Renal cortical epithelial cell (primary cell): ENCODE measurements at places on chromosomes 4 and X. TPM values are rescaled to one million over a fixed set of nuclear protein-coding genes. Genes with fewer than 3 reads are reported as not detected.

The EVC2 gene
- total RNA-seq: 6.6 and 14.7 TPM in 2 replicates

The CSAG2 gene
- total RNA-seq: not detected in 2 replicates

The GPRIN3 gene
- total RNA-seq: 0.87 and 3.5 TPM in 2 replicates

The MAGEA11 gene
- total RNA-seq: not detected in 2 replicates

The SCRG1 gene
- total RNA-seq: not detected in 2 replicates

The TCEAL6 gene
- total RNA-seq: not detected in 2 replicates

The NWD2 gene
- not detected in 2 replicates for total RNA-seq

The DCAF8L2 gene
- total RNA-seq: not detected in 2 replicates

The DMRTC1B gene
- 0.20 TPM in 1 of 2 replicates, not detected in the other for total RNA-seq

The FGB gene
- 0.69 and 14.3 TPM in 2 replicates for total RNA-seq

The GUCY1B1 gene
- 8.2 and 54.1 TPM in 2 replicates for total RNA-seq

The GLRA3 gene
- total RNA-seq: not detected in 2 replicates

The TRIM60 gene
- total RNA-seq: not detected in 2 replicates

The CT45A2 gene
- not detected in 2 replicates for total RNA-seq

The RBM46 gene
- 0.30 and 0.52 TPM in 2 replicates for total RNA-seq

The SPACA5 gene
- total RNA-seq: not detected in 2 replicates

DNA sequence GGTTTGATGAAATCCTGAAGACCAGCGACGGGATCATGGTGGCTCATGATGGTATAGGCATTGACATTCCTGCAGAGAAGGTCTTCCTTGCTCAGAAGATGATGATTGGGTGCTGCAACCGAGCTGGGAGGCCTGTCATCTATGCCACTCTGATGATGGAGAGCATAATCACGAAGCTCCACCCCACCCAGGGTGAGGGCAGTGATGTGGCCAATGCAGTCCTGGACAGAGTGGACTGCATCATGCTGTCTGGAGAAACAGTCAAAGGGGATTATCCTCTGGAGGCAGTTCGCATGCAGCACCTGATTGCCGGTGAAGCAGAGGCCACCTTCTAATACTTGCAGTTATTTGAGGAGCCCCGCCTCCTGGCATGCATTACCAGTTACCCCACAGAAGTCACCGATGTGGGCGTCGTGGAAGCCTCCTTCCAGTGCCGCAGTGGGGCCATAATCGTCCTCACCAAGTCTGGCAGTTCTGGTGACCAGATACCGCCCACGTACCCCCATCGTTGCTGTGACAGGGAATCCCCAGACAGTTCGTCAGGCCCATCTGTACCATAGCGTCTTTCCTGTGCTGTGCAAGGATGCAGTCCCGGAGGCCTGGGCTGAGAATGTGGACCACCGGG is 140.1 kb downstream of the EDA2R start:
- no peak for DNase-seq

- DNase-seq: no peak
Observed at GRCh38 chr4:56649445-56650261, 31.4 kb downstream of the HOPX start.

GRCh38 chrX:150872773-150873336 is 25.6 kb downstream of the CD99L2 start:
- DNase-seq: no peak

GRCh38 chrX:70421618-70422017 is 1.5 kb upstream of the GDPD2 start:
- DNase-seq: no peak

- DNase-seq: no peak
Observed at GRCh38 chr4:137367620-137368019, 164.7 kb downstream of the PCDH18 start.

GRCh38 chrX:39725928-39726619 is 371.7 kb downstream of the BCOR start:
- peak; percentile 69 for DNase-seq

DNA sequence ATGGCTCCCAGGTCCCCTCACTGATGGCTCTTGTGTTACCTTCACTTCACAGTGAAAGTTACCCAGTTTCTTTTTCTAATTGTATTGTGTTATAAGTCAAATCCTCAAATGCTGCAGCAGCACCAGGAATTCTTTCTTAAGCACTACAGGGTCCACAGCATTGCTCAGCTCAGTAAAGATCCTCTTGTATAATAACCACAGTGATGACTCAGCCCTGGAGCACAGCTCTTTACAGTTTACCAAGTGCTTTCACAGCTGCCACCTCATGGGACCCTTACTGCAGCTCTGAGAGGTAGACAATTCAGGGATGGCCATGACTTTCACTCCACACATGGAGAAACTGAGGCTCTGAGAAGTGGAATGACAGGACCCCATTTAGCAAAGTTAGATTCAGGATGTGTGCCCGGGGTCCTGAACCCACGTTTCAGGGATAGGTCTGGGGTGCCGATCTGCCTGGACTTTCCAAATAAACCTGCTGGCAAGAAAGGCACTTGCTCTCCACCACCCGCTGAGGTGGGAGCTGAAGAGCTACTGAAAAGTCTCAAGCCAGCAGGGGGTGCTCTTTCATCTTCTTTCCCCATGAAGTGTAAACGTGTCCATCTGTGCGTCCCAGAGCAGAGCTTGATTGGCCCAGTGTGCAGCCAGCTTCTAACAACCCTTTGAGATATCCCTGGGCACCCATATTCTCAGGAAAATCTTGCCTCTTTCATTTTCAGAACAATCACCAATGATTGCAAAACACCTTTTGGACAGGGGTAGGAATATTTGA is 35.7 kb upstream of the GABRQ start:
- no peak for DNase-seq

DNA sequence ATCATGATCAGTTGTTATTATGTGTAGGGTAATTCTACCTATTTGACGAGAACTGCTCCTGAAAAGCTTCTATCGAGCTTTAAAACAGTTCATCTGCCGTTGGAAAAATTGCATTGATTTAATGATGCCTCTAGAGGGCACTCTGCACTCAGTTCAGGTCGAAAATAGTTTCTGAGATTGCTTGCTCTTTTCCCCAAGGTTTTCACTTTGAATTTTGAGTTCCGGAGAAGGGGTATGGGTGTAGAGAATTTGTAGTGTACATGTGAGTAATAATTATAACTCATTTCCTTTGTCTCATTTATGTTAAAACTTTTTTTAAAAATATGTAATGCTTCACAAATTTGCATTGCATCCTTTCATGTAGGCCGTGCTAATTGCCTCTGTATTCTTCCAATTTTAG is 28.4 kb upstream of the TNIP3 start:
- peak; percentile 37 for DNase-seq

GRCh38 chr4:1330761-1331590 is 16.0 kb upstream of the UVSSA start:
- DNase-seq: no peak

DNA sequence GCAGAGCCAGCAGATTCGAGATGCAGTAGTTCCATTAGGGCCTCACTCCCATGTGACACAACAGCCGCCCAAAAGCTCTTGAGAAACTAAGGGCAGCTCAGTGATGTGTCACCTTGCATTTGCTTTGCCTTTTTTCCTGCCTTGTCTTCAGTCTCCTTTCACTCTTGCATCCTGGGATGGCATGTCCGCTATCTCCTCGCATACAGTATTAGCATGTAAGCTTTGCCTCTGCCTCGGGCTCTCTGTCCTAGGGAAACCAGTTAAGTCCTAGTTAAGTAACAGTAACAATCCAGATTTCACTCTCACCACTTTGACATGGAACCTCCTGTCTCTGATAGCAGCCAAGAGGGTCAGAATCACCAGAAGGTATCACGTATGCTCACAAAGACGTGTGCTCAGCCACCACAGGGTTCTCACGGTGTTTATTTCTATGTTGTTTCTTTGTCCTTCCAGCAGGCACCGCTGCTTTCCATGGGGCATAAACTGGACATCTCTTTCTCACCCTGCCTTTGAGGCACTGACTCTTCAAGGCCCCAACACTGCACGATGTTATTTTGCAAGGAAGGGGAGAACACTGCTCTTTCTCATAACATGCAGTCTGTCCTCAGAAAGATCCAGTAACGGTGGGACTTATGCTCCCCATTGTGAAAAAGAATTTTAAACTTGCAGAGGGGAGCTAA is 26.7 kb upstream of the SORBS2 start:
- no peak for DNase-seq

DNA sequence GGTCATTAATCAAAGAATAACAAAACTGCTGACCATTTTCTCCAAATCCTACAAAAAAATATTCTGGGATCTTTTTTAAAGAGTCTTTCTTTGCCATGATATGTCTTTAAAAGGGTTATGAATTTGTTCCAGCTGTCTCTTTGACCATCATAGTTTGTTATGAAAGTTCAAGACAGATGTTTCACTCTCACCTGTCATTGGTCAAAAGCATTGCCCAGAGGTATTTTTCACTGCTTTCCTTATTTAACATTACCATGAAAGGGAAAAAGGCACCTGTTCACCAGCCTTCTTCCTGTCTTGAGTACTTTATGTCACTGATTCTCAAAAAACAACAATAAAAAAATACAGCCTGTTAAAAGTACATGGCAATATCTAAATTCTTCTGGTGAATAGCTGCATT is 643.8 kb downstream of the FAT4 start:
- no peak for DNase-seq

DNA sequence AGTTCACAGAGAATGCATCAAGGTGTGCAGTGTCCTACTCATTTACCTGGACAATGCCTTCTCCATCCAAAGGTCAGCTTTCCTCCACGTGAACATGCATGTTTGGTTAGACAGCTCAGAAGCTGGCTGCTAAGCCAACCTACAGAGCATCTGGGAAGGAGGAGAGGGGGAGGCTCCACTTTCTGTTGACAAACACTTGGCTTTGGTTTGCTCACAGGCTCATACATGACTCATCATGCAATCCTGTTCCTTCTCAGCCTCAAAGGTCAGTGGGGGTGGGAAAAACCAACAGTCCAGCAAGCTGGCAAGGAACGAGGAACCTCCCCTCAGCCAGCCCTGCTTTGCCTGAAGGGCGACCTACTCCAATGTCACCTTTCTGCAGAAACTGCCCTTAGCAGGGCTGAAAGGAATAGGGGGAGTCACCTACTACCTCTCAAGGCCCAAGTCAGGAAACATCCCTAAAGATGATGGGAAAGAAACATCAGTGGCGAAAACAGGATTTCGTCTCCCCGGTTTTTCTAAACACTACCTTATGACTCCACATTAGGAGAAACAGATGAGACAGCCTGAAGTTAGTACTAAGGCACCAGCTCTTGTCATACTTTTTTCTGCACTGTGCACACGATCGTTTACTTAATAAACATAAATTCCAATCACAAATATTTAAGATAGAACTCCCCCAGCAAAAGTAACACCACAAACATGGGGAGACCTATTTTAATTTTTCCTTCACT is 37.9 kb downstream of the RELL1 start:
- DNase-seq: peak; percentile 99

GRCh38 chr4:48504352-48504751 is 14.3 kb downstream of the ZAR1 start:
- DNase-seq: no peak

DNA sequence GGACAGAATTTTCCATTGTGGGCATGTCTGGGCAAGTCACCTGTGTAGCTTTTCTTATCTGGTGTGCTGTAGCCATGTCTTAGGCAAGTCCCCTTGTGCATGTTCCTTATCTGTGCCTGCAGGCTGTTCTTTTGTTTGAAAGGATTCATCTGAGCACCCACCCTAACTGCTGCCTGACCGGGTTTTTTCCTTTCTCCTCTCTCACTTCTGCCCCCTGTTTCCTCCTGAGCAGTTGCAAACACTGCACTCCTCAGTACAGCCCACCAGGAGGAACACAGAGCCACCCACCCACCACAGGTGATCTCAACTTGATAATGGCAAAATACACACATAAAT is 29.2 kb upstream of the IL9R start:
- DNase-seq: no peak

DNA sequence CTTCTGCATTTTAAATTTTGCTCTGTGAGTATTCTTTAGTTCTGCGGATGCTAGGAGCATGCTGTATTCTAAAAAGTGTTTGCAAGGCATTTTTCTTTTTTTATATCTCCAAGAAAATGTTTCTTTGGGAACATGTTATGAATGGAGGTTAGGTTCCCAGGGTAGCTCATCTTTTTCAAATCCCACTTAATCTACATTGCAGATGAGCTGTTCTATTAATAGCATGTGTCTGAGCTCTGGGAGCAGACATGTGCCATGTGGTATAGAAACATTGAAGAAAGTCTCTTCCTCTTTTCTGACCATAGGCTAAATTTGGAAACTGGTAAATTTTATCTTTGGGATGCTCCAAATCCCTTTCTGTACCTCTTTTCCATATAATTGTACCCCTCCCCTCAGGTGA is 23.2 kb downstream of the DIAPH2 start:
- no peak for DNase-seq

GRCh38 chrX:67781132-67781531 is 237.3 kb downstream of the AR start:
- DNase-seq: no peak

GRCh38 chrX:57643698-57644097 is 36.4 kb downstream of the NLRP2B start:
- DNase-seq: no peak

GRCh38 chr4:183403486-183403885 is 41.0 kb upstream of the CDKN2AIP start:
- DNase-seq: no peak

GRCh38 chrX:115177932-115178331 is 11.3 kb upstream of the RBMXL3 start:
- DNase-seq: peak; percentile 0

DNA sequence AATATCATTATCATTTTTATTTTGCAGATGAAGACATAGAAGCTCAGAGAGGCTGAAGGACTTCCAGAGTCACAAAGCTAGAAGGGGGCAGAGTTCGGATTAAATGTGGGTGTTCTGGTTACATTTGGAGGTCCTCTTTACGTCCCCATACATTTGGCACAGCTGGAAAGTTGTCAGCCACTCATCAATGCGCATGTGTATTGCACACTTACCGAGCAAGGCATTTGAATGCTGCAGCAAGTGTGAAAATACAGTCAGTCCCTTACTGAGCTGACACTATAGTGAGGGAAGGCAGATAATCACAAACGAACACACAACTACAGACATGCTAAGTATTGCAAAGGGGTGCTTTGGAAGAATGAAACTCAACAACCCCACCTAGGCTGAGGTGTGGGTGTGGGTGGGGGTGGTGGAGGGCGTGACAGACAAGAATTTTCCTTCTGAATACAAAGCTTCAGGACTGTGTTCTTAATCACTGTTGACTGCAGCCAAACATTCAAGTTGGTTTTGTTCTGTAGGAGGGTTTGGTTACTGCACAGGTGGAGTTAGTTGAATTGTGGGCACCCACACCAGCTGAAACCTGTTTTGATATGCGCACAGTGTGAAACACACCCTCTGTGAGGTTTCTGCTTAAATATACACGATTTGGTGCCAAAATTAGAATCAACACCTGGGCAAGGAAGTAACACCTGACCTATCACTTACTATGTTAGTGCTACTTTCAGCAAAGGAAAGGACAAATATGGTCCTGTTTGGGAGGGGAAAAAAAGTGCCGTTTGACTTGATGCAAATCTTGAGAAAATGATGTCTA is 72.4 kb downstream of the COQ2 start:
- peak; percentile 70 for DNase-seq

GRCh38 chr4:84171871-84172270 is 327.2 kb downstream of the NKX6-1 start:
- DNase-seq: no peak

DNA sequence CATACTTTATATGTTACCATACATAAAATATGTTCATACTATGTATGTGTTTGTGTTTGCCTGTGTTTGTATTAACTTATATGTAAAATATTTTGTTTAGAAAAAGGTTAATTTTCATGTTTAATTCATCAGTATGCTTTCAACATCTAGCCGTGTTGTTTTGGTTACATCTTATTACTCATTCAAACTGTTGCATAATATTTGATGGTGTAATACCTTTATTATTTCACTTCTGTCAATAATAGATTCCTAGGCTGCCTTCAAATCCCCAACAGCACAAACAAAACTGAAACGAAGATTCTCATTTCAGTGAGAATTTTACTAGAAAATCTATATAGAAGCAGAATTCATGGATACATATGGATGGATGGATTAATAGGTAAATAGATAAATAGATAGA is 462.3 kb upstream of the ADGRL3 start:
- no peak for DNase-seq

- DNase-seq: no peak
Observed at GRCh38 chr4:45920861-45921260, 203.0 kb downstream of the GABRG1 start.
